ENCODE measurements at places on chromosomes 7 and 10. TPM values are rescaled to one million over a fixed set of nuclear protein-coding genes. Genes with fewer than 3 reads are reported as not detected.

The AFAP1L2 gene
- 1.3 TPM for total RNA-seq

GRCh38 chr10:49289480-49289879 lies 9.5 kb upstream of the C10orf71 start:
- H3K4me1 ChIP-seq: no peaks in the 10 kb centered on the region
- no peak overlapping the region for H3K4me3 ChIP-seq
- DNase-seq: no peak
- H3K27ac ChIP-seq: no peak overlapping the region

GRCh38 chr7:71598553-71598952 lies 466.6 kb downstream of the GALNT17 start:
- no peaks in the 10 kb centered on the region for H3K36me3 ChIP-seq
- H3K4me1 ChIP-seq: no peaks in the 10 kb centered on the region
- H3K4me3 ChIP-seq: no peak overlapping the region
- DNase-seq: no peak

GRCh38 chr7:125834421-125834820 lies 904.8 kb upstream of the POT1 start:
- H3K27me3 ChIP-seq: no peaks in the 10 kb centered on the region
- no peak overlapping the region for H3K27ac ChIP-seq
- H3K4me1 ChIP-seq: no peaks in the 10 kb centered on the region
- no peaks in the 10 kb centered on the region for H3K36me3 ChIP-seq
- no peak overlapping the region for H3K4me3 ChIP-seq

DNA sequence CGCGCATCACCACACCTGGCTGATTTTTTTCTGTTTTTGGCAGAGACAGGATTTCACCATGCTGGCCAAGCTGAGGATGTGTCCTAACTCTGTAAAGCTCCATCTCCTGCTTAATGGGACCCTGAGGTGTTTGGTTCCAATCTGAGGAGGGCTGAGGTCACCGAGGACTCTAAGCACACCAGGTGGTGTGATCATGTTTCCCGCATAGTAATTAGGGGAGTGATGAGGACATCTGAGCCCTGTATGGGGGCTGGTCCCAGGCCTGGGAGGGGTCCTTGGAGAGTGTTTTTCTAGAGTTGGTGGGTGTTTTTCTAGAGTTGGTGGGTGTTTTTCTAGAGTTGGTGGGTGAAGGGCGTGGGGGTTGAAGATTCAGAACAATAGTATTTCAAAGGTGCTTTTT lies 3.0 kb upstream of the ABHD11 start:
- no peak overlapping the region for H3K4me3 ChIP-seq
- peaks cover 7% of the 10 kb centered on the region for H3K4me1 ChIP-seq
- H3K27me3 ChIP-seq: no peaks in the 10 kb centered on the region
- no peak overlapping the region for H3K27ac ChIP-seq
- no peak for DNase-seq
- H3K36me3 ChIP-seq: peaks cover 2% of the 10 kb centered on the region

DNA sequence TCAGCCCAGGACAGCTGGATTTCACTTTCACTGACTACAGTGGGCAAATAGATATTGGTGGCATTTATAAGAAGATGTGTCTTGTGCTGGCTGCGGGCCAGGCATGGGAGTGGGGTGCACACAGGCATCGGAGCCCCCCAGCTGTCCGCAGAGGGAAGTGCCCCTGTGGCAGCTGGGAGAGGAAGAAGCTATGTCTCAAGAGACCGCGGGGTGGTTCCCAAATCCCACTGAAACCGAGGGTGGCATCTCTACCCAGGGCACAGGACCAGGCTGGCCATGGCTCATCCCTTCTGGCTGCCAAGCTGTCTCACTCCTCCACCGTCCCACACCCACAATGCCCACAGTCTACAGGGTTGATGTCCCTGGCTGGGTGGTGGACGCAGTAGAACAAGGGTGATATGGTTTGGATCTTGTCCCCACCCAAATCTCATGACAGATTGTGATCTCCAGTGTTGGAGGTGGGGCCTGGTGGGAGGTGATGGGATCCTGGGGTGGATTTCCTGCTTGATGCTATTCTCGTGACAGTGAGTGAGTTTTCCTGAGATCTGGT lies 94.8 kb downstream of the TCERG1L start:
- H3K4me1 ChIP-seq: no peaks in the 10 kb centered on the region
- no peak for DNase-seq
- H3K27ac ChIP-seq: no peak overlapping the region
- no peak overlapping the region for H3K4me3 ChIP-seq
- H3K36me3 ChIP-seq: no peaks in the 10 kb centered on the region

- peaks cover 9% of the 10 kb centered on the region for H3K4me1 ChIP-seq
- H3K27ac ChIP-seq: peak overlapping the region; percentile 19
- DNase-seq: no peak
- no peak overlapping the region for H3K4me3 ChIP-seq
- peaks cover 22% of the 10 kb centered on the region for H3K36me3 ChIP-seq
Measured at GRCh38 chr10:73076360-73077183, 20.1 kb downstream of the P4HA1 start.

- peaks cover 9% of the 10 kb centered on the region for H3K27me3 ChIP-seq
- H3K4me3 ChIP-seq: no peak overlapping the region
- H3K4me1 ChIP-seq: no peaks in the 10 kb centered on the region
- no peak for DNase-seq
- no peaks in the 10 kb centered on the region for H3K36me3 ChIP-seq
Measured at GRCh38 chr10:78278058-78278404, 244.4 kb downstream of the RPS24 start.

- DNase-seq: no peak
- no peaks in the 10 kb centered on the region for H3K27me3 ChIP-seq
- no peak overlapping the region for H3K27ac ChIP-seq
- H3K4me1 ChIP-seq: no peaks in the 10 kb centered on the region
Measured at GRCh38 chr7:136130511-136131303, 153.5 kb upstream of the MTPN start.

DNA sequence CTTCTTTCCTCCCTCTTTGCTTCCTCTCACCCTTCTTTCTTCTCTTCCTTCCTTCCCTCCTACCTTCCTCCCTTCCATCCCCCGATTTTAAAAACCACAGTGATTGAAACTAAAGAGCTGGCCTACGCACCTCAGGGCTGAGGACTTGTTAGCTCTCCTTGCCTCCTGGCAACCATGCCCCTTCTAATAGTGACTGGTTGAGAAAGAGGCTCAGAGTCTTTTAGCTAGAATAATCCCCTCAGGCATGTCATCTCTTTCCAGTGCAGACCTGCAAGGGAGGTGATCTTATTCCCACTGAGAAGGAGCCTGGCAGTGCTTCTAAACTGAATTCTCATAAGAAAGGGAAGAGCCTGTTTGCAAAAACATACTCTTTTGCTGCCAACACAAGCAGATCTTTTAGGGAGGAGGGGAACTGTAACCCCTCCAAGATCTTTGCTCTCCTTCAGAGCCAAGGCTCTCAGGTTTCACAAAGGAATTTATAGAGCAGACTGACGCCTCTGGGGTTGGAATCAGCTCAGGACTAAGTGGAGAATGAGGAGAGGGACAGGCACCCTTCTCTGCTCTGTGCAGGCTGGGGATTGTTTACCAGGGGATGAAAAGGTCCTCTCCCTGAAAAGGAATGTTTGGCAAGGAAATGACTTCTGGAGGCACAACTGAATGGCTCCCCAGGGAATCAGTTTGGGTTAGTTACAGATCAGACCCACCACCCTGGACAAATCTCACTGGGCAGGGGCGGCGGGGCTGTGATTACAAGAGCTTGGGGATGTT lies 9.4 kb upstream of the ANKRD1 start:
- H3K36me3 ChIP-seq: no peaks in the 10 kb centered on the region
- no peaks in the 10 kb centered on the region for H3K27me3 ChIP-seq
- no peak overlapping the region for H3K27ac ChIP-seq
- no peak for DNase-seq
- H3K4me1 ChIP-seq: peaks cover 3% of the 10 kb centered on the region

GRCh38 chr10:114723991-114724715 lies 66.1 kb upstream of the ABLIM1 start:
- no peak for DNase-seq
- H3K27ac ChIP-seq: no peak overlapping the region
- H3K4me1 ChIP-seq: no peaks in the 10 kb centered on the region

GRCh38 chr7:92997152-92997551 lies 120.6 kb downstream of the SAMD9 start:
- H3K4me1 ChIP-seq: no peaks in the 10 kb centered on the region
- H3K27me3 ChIP-seq: peaks cover 3% of the 10 kb centered on the region
- no peak for DNase-seq
- H3K36me3 ChIP-seq: no peaks in the 10 kb centered on the region
- H3K4me3 ChIP-seq: no peak overlapping the region

- H3K36me3 ChIP-seq: no peaks in the 10 kb centered on the region
- H3K27me3 ChIP-seq: no peaks in the 10 kb centered on the region
- no peak overlapping the region for H3K4me3 ChIP-seq
Measured at GRCh38 chr7:67549126-67549525, 552.5 kb downstream of the TYW1 start.

DNA sequence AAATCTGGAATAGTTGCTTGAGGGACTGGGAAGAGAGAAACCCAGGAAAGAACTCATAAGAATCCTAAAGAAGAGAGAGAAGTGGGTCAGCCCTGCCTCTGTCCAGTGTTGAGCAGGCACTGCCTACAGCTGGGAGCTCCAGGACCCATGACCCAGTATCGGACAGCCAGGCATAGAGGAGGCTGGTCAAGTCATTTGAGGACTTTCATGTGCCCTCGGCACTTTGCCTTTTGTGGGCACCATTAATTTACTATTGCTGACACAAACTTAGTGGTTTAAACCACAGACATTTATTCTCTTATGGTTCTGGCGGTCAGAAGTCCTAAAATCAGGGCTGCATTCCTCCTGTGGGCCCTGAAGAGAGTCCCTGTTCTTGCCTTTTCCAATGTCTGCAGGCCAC lies 60.3 kb downstream of the CPXM2 start:
- H3K4me3 ChIP-seq: no peak overlapping the region
- no peak overlapping the region for H3K27ac ChIP-seq
- no peaks in the 10 kb centered on the region for H3K4me1 ChIP-seq
- peaks cover 32% of the 10 kb centered on the region for H3K27me3 ChIP-seq

- H3K4me3 ChIP-seq: no peak overlapping the region
- H3K4me1 ChIP-seq: peaks cover 3% of the 10 kb centered on the region
- no peak overlapping the region for H3K27ac ChIP-seq
- no peaks in the 10 kb centered on the region for H3K36me3 ChIP-seq
Measured at GRCh38 chr10:43220657-43221418, 46.0 kb downstream of the RASGEF1A start.

DNA sequence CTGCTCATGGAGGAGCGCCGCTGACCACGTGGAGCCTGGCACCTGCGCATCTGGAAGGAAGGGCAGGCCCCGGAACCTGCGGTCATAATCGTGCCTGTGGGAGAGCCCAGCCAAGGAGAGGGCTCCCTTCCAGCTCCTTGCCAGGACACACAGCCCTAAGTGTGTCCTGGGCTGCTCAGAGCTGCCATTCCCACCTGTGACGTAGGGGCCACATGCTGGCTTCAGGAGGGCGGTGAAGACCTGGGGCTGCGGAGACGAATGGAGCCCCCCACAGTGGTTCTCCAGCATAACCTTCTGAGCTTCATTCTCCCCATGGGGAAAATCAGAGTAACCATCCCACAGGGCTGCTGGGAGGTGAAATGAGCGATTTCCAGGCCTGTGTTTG lies 127.6 kb upstream of the CHST15 start:
- no peak for DNase-seq
- H3K36me3 ChIP-seq: peaks cover 2% of the 10 kb centered on the region
- no peak overlapping the region for H3K27ac ChIP-seq
- H3K27me3 ChIP-seq: no peaks in the 10 kb centered on the region

- no peaks in the 10 kb centered on the region for H3K36me3 ChIP-seq
- H3K4me1 ChIP-seq: no peaks in the 10 kb centered on the region
- no peak overlapping the region for H3K4me3 ChIP-seq
- no peak overlapping the region for H3K27ac ChIP-seq
- no peaks in the 10 kb centered on the region for H3K27me3 ChIP-seq
Measured at GRCh38 chr7:19442016-19442785, 266.6 kb downstream of the POLR1F start.

DNA sequence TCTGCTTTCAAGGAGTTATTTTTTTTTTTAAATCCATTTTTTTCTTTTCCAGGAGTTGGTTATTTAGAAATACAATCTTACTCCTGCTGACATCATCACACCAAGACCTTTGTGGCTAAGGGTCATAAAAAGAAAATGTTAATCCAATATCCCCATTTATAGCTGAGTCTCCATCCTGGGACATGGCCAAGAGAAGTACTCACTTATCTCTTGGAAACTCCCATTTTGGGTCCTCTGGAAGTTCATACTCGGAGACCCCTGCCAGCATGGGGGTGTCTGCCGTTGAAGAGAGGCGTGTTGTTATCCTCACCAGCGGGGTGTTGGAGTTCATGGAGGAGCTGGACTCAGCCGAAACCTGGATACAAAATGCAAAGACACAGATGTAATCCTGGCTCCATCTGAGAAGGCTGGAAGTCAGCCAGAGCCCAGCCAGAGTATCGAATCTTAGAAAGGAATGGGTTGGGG lies 94.6 kb downstream of the FGFR2 start:
- H3K27me3 ChIP-seq: no peaks in the 10 kb centered on the region
- H3K4me3 ChIP-seq: no peak overlapping the region
- H3K4me1 ChIP-seq: no peaks in the 10 kb centered on the region
- no peak for DNase-seq
- no peak overlapping the region for H3K27ac ChIP-seq

DNA sequence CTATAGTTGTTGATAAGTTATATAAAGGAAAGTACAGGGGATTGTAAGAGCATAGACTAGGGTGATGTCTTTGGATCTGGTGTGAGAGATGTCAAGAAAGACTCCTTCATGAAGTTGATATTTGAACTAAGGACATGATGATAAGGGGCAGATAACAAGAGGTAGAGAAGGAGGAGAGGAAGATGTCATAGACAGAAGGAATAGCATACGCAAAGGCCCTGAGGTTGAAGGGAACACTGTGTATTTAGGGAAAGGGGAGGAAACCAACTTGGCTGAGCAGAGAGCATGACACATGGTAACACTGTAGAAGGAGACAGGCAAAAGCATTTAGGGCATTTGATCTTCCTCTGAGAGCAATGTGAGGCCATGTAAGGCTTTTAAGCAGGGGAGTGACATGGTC lies 170.8 kb downstream of the CHN2 start:
- no peaks in the 10 kb centered on the region for H3K36me3 ChIP-seq
- H3K4me1 ChIP-seq: no peaks in the 10 kb centered on the region
- DNase-seq: no peak
- no peaks in the 10 kb centered on the region for H3K27me3 ChIP-seq
- no peak overlapping the region for H3K27ac ChIP-seq

DNA sequence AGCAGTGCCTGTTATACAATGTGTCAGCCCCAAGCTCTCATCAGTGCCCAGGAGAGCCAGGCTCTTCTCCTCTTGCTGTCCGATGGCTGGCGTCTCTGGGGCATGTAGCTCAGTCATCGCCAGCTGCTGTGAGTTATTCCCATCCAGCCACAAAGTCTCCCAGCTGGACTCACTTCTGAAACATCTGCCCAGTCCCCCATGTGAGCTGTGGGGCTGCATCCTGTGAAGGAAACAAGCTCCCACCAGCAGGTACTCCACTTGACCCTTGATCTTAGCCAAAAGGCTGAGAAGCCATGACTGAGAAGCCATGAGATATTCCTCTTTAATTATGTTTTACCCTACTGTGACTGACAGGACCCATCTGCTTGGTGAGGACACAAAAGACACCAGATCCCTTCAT lies 212.7 kb upstream of the IGFBP3 start:
- no peaks in the 10 kb centered on the region for H3K4me1 ChIP-seq
- no peaks in the 10 kb centered on the region for H3K36me3 ChIP-seq
- H3K27me3 ChIP-seq: no peaks in the 10 kb centered on the region
- H3K27ac ChIP-seq: no peak overlapping the region

- peaks cover 44% of the 10 kb centered on the region for H3K36me3 ChIP-seq
- no peaks in the 10 kb centered on the region for H3K27me3 ChIP-seq
- no peak overlapping the region for H3K27ac ChIP-seq
- H3K4me3 ChIP-seq: no peak overlapping the region
- no peak for DNase-seq
Measured at GRCh38 chr10:98213740-98214139, 54.3 kb downstream of the LOXL4 start.

GRCh38 chr10:110927461-110927860 lies 8.1 kb downstream of the SHOC2 start:
- no peak overlapping the region for H3K27ac ChIP-seq
- H3K4me1 ChIP-seq: peaks cover 46% of the 10 kb centered on the region
- no peaks in the 10 kb centered on the region for H3K27me3 ChIP-seq
- no peak for DNase-seq
- no peak overlapping the region for H3K4me3 ChIP-seq
- H3K36me3 ChIP-seq: peaks cover 5% of the 10 kb centered on the region
